ENCODE measurements at places on chromosomes 1 and 21.
A peak's percentile ranks its signal among the peaks of the same experiment; 100 is the strongest.

DNA sequence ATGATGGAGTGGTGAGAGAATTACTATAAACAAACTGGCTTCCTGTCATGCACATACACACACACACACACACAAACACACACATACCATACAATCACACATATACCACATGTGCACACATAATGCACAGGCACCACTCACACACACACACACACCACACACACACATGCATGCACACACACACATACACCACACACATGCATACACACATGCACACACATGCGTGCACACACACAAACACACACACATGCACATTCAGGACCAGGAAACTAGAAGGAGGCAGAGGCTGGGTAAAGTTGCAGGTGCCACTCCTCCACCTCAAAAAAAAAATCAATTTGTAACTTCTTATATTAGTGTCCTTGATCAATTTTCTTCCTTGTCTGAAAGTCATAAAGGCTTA lies 153.0 kb downstream of the ASTN1 start:
- DNase-seq, result no peak

GRCh38 chr1:94895518-94895917 lies 31.4 kb downstream of the CNN3 start:
- no peak for DNase-seq

GRCh38 chr1:186189156-186189555 lies 185.9 kb downstream of the TPR start:
- DNase-seq, result no peak

GRCh38 chr21:40765811-40766210 lies 81.1 kb downstream of the DSCAM start:
- DNase-seq, result no peak

DNA sequence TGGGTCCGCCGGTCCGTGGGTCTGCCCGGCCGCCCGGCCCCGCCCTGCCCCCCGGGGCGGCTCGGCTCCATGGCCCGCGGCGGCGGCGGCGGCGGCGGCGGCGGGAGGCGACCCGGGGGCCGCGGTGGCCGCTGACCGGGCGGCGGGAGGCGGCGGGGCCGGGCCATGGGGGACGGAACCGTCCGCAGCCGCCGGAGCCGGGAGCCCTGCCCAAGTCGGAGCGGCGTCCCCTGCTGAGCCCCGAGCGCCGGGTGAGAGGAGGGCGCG lies 184 bp downstream of the B4GALT2 start:
- no peak for DNase-seq

DNA sequence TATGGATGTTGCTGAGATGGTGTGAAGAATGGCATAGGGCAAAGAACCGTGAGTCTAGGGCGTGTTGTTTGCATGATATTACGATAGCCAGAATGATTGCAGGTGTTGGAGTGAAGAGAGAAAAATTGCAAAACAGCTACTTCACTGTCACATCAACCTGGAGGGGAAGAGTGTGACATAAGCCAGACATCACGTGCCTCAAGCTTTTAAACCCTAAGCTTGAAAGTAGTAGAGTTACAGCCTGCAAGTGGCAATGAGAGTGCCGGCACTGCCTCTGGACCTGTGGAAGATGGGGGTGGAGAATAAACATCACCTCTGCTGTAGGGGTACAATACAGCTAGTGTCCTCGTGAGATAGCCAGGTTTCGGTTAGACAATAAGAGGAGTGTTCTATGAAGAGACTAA lies 11.1 kb downstream of the EEIG2 start:
- DNase-seq, result no peak

DNA sequence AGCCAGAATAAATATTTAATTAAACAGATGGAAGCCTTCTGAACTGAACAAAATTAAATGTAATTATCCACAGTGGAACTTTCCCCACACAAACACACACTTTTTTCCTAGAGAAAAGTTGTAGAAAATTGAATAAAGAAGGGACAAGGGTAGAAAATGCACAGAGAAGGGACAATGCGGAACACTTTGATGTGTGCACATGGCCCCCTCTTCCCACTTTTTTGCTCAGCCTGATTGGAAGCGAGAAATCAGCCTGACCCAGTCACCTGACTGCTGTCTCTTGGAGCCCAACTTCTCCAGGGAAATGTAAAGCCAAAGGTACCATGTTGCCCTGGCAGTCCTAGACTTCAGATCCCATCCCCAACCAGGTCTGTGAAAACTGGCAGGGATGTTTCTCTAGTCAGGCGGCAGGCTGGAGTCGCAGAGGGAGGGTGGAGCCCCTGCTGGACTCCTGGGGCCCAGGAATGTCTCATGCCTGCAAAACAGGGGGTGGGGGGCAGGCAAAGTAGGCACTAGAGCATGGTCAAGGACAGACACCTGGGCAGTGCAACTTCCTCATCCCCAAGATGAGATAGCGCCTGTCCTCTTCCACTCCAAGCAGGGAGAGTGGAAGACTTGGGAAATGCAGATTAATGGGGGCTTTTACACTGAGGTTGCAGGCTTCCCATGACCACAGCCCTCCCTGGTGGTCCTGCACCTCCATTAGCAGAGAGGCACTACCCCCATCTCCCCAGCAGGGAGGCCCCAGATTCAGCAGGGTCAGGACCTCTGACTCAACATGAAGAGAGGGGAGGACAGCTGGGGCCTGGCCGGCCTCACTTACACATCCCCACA lies 2.8 kb downstream of the CERS2 start:
- no peak for DNase-seq

- DNase-seq, result no peak
These were observed 97.0 kb downstream of the OBSCN start for GRCh38 chr1:228304766-228305395.

DNA sequence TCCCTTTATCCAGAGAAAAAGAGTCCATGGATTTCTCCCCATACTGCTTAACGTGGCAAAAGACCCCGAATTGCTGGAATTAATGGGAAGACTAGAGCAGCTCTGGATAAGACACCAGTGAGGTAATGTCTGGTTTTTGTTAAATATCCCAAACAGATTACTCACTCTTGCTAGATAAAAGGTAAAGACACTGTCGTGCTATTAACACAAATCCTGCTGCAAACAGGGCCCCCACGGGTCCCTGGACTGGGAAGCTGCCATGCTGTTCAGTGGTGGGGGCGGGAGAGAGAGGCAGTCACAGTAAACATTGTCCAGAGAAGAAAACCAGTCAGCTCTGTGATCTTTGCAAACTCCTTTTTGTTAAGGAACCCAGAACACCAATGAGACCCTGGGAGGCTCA lies 15.2 kb upstream of the SRP9 start:
- DNase-seq, result peak; percentile 44

GRCh38 chr1:182035097-182035770 lies 26.3 kb downstream of the ZNF648 start:
- DNase-seq, result no peak

GRCh38 chr1:242146652-242147051 lies 147.8 kb upstream of the MAP1LC3C start:
- no peak for DNase-seq

DNA sequence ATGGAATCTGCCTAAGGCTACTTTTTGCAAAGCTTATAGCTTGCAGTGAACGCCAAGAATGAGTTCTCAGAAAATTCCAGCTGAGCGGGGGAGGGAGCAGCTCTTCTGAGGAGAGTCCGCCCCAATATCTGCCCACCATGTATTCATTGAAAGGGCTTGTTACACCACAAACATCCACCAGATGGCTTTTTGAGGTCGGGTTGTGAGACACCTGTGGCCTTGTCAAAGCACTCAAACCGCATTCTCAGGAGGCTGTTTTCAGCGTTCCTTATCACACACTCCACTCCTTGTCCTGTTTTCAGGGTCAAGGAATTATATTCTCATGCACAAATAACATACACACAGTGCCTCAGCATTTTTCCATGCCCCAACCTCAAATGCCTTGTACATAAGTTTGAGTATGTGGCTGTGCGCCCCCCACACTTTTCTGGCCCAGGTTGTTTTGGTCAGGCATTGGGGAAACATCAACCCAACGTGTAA lies 3.9 kb upstream of the C4BPB start:
- DNase-seq, result peak; percentile 75

- DNase-seq, result no peak
These were observed 355.1 kb downstream of the NPHP4 start for GRCh38 chr1:5637171-5637570.

- DNase-seq, result peak; percentile 42
These were observed 8.1 kb downstream of the LRRC53 start for GRCh38 chr1:74504125-74504932.

DNA sequence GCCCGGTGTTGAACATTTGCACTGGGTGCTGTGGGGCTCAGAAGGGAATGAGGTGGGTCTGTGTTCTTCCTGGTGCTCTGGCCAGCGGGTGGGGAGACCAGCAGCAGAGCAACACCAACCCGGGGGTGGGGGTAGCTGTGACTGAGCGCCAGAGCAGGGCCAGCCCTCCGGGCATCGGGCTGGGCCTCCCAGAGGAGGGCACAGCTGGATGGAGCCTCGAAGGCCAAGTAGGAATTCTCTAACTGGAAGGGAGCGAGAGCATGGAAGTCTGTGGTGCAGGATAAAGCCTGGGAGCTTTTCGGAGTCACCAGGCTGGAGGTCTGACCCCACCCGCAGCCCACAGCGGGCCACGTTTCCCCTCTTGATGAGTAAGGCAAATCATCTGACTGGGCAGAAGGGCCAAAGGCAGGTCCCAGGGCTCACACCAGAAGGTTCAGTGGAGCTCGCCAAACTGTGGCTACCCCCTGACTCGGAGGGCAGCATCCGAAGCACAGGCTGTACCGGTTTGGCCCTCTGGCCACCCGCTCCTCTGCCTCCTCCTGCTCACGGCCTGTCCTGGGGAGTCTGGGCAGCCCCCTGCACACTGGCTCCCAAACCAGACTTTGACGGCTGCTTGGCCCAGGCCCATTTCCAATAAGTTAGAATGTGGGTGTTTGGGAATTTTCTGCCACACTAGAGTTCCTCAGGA lies 18.8 kb downstream of the SLC1A7 start:
- no peak for DNase-seq

GRCh38 chr1:209490013-209490412 lies 93.5 kb upstream of the CAMK1G start:
- DNase-seq, result peak; percentile 28

GRCh38 chr1:28176492-28177470 lies at the start of gene PTAFR:
Gene PTAFR (minus strand): TSS chr1:28176690. CDS start chr1:28151021, 25,669 bp downstream.
- DNase-seq, result no peak

DNA sequence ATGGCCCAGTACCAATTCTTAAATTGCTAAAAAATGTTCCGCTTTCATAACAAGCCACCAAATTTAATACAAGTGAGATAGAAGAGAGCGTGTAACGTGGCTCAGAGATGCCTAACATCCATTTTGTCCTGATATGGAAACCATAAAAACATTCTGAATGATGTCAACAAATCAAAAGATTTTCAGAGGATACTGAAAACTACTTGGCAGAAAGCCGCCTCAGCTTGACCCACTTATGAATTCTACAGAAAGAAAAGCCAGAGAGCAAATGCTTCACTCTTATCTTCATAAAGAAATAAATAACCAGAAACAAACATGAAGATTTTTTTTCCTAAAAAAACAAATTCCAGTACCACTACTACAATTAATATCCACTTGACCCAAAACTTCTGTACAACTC lies 41.2 kb downstream of the OMA1 start:
- DNase-seq, result no peak

GRCh38 chr1:25123551-25123950 lies 108.8 kb downstream of the SYF2 start:
- no peak for DNase-seq

GRCh38 chr1:186659890-186660341 lies 20.3 kb downstream of the PTGS2 start:
- no peak for DNase-seq

DNA sequence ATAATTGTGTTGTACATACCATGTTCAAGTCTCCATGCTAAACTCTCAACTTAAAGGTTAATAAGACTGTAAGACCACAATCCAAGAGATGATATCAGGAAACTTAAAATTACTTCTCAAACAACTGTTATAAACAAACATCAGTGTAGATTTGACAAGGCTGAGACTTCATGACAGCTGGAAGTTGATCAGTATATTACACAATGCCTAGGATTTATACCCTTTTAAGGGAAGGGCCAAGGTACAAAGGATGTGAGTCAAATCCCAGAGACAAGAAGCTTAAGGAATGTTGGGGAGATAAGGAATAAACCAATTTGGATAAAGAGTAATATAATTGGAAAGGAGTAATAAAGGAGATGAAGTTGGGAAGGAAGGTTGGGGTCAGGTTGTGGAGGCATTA lies 98.8 kb downstream of the LBR start:
- DNase-seq, result peak; percentile 77

DNA sequence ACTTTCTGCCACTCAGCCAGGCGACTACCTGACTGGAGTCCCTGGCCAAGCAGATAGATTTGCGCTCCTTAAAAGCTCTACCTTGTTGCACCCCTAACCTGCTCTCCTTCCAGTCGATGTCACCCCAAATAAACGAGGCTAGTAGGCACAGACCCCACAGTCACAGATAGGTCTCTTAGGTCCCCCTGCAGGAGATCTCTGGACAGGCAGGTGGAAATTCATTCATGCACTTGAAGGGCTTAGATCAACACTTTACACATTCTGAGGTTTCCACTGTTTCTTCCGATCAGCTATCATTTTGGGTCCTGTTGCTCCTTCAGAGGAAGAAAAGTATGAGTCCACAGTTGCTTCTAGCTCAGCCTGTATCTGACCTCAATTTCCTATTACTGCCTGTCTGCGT lies 272.6 kb upstream of the FMN2 start:
- DNase-seq, result no peak

- no peak for DNase-seq
These were observed 30.8 kb downstream of the DDR2 start for GRCh38 chr1:162663086-162663485.

GRCh38 chr1:226798427-226799411 lies 59.6 kb upstream of the ITPKB start:
- no peak for DNase-seq

- peak; percentile 17 for DNase-seq
These were observed 12.1 kb upstream of the MNDA start for GRCh38 chr1:158818975-158819431.

- no peak for DNase-seq
These were observed 31.6 kb downstream of the PDE9A start for GRCh38 chr21:42685036-42685435.

DNA sequence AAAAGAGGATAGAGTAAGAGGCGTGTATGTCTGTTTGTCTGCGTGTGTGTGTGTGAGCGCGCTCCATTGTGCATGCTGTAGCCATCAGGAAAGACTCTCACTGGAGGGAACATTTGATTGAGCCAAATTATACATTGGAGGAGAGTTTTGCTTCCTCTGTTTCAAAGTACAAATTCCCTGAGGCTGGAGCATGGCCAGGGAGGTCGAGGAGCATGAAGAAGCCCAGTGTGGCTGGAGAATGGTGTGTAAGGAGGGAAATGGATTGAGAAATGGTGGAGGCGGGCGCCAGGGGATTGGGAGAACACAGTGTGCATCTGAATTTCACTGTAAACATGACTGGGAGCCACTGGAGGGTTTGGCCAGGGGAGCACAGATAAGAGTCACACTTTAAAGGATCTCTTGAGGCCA lies 22.1 kb upstream of the EFNA1 start:
- peak; percentile 79 for DNase-seq

DNA sequence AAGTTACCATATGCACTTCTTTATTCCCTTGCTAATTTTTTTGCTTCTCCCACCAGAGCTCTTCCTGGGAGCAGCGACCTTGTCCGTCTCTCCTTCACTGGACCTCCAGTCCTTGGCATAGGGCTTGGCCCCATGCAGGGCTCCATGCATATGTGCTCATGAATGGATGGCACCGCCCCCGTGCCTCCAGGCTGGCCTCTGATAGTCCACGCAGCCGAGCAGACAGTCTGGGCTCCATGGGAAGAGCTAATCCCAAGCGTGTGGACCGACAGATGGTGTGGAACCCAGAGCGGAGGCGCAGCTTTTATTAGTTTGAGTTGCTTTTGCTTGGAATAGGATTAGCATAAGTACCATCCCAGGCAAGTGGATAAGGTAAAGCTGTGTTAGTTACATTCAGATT lies 41.8 kb downstream of the CDCP2 start:
- DNase-seq, result no peak

- DNase-seq, result no peak
These were observed 75.0 kb downstream of the EPS15 start for GRCh38 chr1:51444096-51444495.

GRCh38 chr1:197210426-197210825 lies 57.6 kb upstream of the CRB1 start:
- DNase-seq, result peak; percentile 25
